ENCODE measurements at places on chromosomes 2 and 18. TPM values are rescaled to one million over a fixed set of nuclear protein-coding genes. Genes with fewer than 3 reads are reported as not detected.

Gene IL1RL1
- total RNA-seq: 11.6 TPM

Gene IL36RN
- not detected for total RNA-seq

Gene NRP2
- 26.1 TPM for total RNA-seq

Gene SPEG
- 22.5 TPM for total RNA-seq

Gene MARCO
- not detected for total RNA-seq

Gene RNF144A
- 20.3 TPM for total RNA-seq

Gene DSG3
- total RNA-seq: not detected

Gene PROM2
- total RNA-seq: 0.12 TPM

Gene IL1RL2
- 1.7 TPM for total RNA-seq

Gene TFCP2L1
- total RNA-seq: not detected

Gene OXER1
- total RNA-seq: not detected

Gene NT5DC4
- total RNA-seq: not detected

Gene KHK
- 0.12 TPM for total RNA-seq

Gene MEX3C
- 31.2 TPM for total RNA-seq

Gene SH3YL1
- total RNA-seq: 32.1 TPM

Gene SPAST
- 10.0 TPM for total RNA-seq

Gene ONECUT2
- not detected for total RNA-seq

Gene TBC1D8
- 13.5 TPM for total RNA-seq

Gene RFTN2
- total RNA-seq: 23.0 TPM

Gene IL1B
- 0.09 TPM for total RNA-seq

Gene C2orf80
- total RNA-seq: not detected

Gene PAIP2B
- 1.9 TPM for total RNA-seq

Gene GPN1
- 29.9 TPM for total RNA-seq

Gene DCDC2C
- not detected for total RNA-seq

Gene PTRHD1
- total RNA-seq: 97.1 TPM

Gene MAPK4
- total RNA-seq: not detected

Gene WNT6
- not detected for total RNA-seq

Gene ABCG5
- total RNA-seq: not detected

Gene ZNF532
- total RNA-seq: 70.7 TPM

Gene MRPL33
- total RNA-seq: 88.4 TPM

Gene HNMT
- total RNA-seq: 17.0 TPM

Gene CD8B2
- total RNA-seq: not detected

Gene MMADHC
- total RNA-seq: 131 TPM

Gene C18orf54
- 2.0 TPM for total RNA-seq

Gene MSH2
- total RNA-seq: 6.2 TPM

Gene ITGB6
- 0.09 TPM for total RNA-seq

Gene MBOAT2
- 20.4 TPM for total RNA-seq

Gene LIMS3
- total RNA-seq: 1.9 TPM

Gene CCDC148
- total RNA-seq: 0.23 TPM

Gene TMEM178A
- 2.2 TPM for total RNA-seq

Gene PSMD1
- total RNA-seq: 55.0 TPM

Gene UGT1A4
- not detected for total RNA-seq

Gene TUBA3E
- not detected for total RNA-seq

Gene GKN1
- not detected for total RNA-seq

Gene TTL
- 28.8 TPM for total RNA-seq

Gene CPO
- not detected for total RNA-seq

Gene NCKAP5
- total RNA-seq: 0.12 TPM

Gene HIBCH
- 9.4 TPM for total RNA-seq

Gene INHA
- 1.1 TPM for total RNA-seq

Gene ANKRD30B
- total RNA-seq: not detected

Gene PDE1A
- total RNA-seq: 90.7 TPM

Gene FZD7
- 10.3 TPM for total RNA-seq

Gene CYS1
- total RNA-seq: 2.1 TPM
